Fibroblast of skin of left quadriceps (primary cell): ENCODE measurements at places on chromosomes 16 and 17.

DNA sequence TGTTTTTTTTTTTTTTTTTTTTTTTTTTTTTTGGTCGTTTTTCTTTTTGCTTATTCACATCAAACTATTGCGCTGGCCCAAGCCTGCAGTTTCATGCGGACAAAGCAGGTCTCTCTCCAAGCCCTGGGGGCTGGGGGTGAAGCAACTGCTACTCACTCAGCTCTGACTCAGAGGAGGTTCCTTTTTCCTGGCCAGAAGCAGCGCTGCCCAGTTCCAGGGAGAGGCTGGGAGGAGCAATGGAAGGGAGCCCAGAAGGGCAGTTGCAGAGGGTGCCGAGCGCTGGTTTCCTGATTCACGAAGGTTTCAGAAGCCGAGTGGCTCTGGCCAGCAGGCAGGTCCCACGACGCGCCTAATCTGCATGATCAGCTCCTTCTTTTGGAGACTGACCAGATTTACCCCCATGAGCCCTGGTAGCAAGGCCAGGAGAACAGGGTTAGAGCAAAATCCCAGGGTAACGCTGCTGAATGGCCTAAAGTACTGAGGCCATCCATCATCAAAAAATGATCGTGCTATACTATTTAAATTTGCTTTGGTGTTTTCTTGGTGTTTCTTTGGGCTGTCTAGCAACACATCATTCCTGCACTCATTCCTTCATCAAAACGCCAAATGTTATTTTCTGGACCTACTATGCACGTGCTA lies 144.7 kb upstream of the SOX9 start:
- DNase-seq: peak; percentile 69

DNA sequence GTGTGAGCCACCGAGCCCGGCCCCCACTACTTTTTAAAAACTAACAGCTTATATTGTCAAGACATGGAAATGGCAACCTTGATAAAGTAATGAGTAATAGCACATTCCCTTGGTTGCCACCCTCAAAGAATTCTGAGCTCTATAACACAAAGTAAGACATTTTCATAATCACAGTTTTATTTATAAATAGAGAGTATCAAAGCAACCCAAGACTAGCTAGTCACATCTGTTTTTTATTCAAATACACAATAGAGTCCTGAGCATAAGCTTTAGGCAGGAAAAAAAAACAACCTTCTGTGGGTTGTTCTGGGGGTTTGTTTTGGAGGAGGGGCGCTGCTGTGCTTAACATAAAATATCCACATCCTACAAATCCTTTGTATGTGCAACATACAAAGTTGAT lies 68.7 kb downstream of the CEP95 start:
- DNase-seq: no peak

- no peak for DNase-seq
Observed at GRCh38 chr16:27287887-27288286, 19.3 kb upstream of the NSMCE1 start.

- no peak for DNase-seq
Observed at GRCh38 chr17:75394332-75394918, 11.1 kb downstream of the GRB2 start.

DNA sequence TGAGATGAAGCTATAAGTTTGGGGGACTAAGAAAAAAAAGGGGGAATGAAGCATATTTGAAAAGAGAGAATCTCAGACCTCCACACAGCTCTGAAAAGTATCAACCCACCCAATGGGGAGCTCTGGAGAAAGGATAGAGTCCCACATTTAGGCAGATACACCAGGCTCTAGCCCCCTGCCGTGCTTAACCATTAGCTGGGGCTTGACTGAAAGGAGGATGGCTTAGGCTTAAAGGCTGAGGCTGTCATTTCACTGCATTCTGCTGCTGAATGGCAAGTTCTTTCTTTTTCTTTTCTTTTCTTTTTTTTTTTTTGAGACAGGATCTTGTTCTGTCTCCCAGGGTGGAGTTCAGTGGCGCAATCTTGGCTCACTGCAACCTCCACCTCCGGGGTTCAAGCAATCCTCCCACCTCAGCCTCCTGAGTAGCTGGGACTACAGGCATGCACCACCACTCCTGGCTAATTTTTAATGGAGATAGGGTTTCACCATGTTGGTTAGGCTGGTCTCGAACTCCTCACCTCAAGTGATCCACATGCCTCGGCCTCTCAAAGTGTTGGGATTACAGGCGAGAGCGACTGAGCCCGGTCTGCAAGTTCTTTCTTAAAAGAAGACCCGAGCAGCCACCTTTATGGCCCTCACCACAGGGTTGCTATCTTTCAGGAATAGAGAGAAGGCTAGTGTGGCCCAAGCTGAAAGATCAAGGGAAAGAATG lies 9.0 kb upstream of the MMP2 start:
- no peak for DNase-seq
